ENCODE measurements at places on chromosomes 2 and 18.

GRCh38 chr2:24909555-24910177 lies 10.4 kb downstream of the ADCY3 start:
- DNase-seq, result no peak

DNA sequence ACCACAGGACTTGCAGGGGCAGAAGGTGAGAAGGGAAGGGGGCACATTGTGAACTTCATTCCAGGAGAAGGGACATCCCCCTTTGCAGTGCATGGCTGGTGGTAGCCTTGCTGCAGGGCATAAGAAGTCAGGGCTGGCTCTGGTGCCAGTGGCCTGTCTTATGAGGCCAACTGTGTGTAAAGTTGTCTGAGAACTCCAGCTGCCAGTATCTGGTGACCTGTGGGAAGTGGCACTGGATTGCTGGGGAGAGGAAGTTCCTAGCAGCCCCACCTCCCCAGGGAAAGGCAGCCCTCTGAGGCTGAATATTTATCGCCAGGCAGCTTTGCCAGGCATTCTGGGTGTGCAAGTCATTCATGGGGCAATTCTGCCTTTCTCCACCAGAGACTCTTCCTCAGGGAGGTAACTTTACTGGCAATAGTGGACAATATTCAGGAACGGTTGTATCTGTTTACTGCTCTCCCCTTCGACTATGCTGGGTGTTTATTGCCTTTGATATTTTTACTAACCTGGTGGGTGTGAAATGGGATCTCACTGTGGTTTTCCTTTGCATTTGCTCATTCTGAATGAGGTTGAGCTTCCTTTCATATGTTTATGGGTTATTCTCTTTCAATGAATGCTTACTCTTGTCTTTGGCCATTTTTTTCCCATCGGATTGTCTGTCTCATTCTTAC lies 12.3 kb downstream of the TRPM8 start:
- no peak for DNase-seq

GRCh38 chr2:18855027-18855426 lies 265.7 kb upstream of the NT5C1B start:
- no peak for DNase-seq

DNA sequence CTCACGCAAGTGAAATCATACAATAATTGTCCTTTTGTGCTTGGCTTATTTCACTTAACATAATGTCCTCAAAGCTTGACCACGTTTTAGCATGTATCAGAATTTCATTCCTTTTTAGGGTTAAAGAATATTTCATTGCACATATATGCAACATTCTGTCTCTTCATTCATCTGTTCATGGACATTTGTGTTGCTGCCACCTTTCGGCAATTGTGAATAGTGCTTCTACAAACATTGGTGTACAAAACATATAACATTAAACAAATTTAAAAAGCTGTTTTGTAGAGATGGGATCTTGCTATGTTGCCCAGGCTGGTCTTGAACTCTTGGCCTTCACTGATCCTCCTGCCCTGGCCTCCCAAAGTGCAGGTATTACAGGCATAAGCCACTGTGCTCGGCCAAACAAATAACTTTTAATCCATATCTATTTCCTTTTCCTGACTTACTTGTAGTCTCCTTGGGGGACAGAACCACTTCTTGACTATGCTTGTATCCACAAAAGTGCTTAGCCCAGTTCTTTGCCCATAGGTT lies 209.3 kb downstream of the SLC4A3 start:
- no peak for DNase-seq

DNA sequence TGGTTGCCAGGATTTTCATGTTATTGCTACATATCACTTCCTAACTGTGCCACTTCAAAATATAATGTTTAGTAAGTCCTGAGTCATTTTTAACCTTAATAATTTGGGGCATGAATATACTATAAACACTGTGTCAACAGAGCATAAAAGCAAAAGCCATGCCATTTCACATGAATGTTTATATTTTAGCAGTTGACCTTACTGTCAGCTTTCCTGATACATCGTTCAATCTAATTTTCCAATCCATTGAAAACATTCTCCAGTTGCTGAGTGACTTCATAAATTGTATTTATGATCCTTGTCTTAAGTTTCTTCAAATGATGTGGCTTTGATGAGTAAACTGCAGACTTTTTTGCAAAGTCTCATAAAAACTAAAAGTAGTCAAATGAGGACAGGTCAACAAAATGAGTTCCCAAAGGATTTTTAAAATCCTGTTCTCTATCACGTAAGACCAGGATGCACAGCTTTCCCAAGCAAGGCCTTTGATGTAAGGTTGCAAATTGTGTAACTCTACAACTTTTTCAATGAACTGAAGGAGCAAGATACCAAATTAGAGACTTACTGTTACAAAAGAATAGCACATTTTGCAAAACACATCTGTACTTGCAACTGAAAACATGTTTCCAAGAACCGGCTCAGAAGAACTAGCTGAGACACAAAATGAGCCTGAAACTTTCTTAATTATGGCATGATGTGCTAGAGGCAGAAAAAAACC lies 117.7 kb downstream of the SATB2 start:
- no peak for DNase-seq

- peak; percentile 94 for DNase-seq
Measured at GRCh38 chr18:58785171-58785805, 79.4 kb upstream of the ZNF532 start.

- no peak for DNase-seq
Measured at GRCh38 chr18:67733088-67733487, 216.6 kb upstream of the DSEL start.

- DNase-seq, result no peak
Measured at GRCh38 chr18:69874058-69874457, 73.6 kb downstream of the CD226 start.

DNA sequence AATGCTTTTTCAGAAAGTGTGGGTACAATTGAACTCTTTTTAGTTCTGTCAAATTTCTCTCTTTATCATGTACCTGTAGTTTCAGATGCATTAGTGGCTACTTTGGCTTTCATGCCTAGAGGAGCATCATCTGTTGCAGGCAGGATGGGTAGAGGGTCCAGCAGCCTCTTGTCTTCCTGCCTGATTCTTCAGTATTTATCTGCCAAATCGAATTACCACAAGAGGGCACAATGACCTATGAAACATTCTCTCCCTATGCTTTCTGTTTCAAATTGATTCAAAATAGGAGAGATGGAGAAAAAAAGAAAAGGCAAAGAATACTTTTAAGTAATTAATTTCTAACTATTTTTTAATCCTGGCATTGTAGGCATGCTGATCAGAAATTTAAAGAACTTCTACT lies 477.2 kb downstream of the TRIB2 start:
- DNase-seq, result no peak

DNA sequence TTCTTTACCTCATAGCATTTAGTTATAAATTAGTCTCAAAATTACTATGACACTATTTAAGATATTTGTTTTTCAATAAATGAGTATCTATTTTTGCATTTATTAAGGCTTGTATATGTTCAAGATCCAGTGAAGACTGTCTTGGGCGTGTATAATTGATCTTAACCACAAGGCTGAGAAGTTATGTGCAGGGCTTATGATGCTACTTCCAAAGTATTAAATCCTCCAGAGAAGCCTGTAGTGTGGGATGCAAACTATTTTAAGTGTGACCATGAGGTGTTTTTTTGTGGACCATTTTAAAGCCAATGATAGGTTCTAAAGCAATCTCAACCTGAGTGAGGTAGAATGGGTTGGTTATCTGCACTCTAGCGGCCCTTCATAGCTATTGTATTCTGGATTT lies 219.9 kb downstream of the ZNF407 start:
- no peak for DNase-seq

GRCh38 chr2:150138587-150138986 lies 348.9 kb downstream of the RND3 start:
- no peak for DNase-seq

DNA sequence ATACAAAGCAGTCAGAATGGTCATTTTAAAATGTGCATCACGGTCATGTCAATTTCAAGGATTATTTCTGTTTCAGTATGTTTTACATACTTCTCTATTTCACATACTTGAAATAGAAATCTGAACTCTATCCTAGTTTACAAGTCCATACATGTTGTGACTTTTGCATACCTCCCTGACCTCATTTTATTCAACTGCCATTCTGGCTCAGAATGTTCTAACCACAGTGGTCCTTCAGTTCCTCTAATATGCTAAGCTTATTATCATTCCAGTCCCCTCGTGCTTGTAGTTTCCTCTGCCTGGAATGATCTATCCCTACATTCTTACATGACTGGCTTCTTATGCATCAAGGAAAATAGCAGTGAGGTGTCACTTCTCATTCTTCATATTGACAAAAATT lies 295.6 kb downstream of the KIAA1328 start:
- DNase-seq, result no peak

DNA sequence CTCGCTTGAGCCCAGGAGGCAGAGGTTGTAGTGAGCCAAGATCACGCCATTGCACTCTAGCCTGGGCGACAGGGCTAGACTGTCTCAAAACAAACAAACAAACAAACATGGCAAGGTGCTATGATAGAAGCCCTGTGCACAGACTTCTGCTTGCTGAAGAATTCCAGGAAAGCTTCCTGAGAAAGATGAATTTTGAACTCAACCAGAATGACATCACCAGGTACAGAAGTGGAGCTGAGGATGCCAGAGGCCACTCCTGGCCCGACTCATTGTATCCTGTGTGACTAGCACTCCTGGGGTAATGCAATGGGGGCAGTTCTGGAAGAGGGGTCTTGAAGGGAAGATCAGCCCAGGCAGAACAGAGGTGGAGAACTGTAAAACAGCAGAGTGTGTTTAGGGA lies 22.0 kb upstream of the PNPT1 start:
- DNase-seq, result no peak

- DNase-seq, result no peak
Measured at GRCh38 chr2:59181347-59181746, 940.2 kb upstream of the FANCL start.

- DNase-seq, result no peak
Measured at GRCh38 chr2:204250692-204251091, 294.6 kb upstream of the PARD3B start.

- no peak for DNase-seq
Measured at GRCh38 chr2:119421304-119421703, 10.3 kb upstream of the TMEM37 start.

GRCh38 chr2:165281387-165281786 lies 42.2 kb downstream of the SCN2A start:
- no peak for DNase-seq

DNA sequence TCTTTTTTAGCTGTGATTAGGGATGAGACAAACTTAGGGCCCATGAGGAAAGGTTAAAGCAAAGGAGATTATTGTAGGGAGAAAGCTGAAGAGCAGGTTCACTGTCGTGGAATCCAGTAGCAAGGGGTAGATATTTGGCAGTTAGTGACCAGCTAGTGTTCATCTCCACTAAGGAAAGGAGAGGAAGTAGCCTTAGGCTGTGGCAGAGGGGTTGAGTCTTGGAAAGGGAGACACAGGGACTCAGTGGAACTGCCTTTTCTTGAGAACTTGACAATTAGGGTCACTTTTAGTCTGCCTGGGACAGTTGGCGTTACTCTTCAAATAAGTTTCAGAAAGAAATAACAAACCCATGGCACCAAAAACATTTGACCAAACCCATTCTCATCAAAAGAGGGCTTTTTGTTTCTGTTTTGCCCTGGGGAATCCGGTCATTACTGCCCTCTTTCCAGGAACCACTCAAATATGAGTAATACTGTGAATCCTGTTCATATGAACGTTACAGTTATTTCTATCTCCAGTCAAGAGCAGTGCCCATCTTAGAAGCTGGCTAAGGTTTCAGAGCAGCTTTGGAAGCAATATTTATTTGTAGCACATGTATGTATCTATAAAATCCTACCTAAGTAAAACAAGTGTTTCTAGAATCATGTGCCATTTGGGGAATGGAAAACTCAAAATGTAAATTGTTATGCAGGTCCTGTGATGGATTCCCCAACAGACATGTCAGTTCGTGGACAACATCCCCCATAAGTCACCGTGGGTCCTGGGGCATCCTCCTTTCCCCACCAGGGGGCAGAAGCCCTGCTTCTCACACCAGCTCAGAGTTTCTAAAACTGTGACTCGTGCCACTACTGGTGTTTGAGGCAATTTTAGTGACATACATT lies 77.3 kb upstream of the PHLPP1 start:
- no peak for DNase-seq

DNA sequence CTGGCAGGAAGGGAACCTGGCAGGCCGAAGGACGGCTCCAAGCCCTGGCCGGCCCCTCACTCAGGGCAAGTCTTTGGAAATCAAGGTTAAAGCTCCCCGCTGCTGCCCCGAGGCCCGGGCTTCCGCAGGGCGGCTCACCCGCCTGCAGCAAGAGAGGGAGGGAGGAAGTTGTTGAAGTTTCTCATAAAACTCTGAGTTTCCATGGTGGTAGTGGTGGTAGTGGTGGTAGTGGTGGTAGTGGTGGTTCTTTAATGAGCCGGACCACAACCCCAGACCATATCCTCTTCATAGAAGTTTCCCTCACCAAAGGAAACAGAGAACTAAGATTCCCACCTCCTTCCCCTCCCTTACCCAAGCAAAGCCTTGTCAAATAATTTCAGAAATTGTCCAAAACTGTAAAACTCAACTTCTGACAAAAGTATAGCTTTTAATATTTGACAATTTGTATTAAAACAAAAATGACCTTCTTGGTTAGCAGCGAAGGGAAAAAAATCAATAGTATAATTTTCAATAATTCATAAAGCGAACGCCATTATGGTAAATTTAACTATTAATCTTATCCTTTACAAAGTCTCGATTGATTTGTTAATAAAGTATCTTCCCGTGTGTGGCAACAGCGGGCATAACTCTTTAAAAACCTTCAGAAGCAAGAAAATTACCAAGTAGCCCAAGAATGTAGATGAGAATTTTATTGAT lies 1.5 kb upstream of the HOXD10 start:
- DNase-seq, result no peak

GRCh38 chr2:38164881-38165280 lies 88.9 kb upstream of the CYP1B1 start:
- no peak for DNase-seq

DNA sequence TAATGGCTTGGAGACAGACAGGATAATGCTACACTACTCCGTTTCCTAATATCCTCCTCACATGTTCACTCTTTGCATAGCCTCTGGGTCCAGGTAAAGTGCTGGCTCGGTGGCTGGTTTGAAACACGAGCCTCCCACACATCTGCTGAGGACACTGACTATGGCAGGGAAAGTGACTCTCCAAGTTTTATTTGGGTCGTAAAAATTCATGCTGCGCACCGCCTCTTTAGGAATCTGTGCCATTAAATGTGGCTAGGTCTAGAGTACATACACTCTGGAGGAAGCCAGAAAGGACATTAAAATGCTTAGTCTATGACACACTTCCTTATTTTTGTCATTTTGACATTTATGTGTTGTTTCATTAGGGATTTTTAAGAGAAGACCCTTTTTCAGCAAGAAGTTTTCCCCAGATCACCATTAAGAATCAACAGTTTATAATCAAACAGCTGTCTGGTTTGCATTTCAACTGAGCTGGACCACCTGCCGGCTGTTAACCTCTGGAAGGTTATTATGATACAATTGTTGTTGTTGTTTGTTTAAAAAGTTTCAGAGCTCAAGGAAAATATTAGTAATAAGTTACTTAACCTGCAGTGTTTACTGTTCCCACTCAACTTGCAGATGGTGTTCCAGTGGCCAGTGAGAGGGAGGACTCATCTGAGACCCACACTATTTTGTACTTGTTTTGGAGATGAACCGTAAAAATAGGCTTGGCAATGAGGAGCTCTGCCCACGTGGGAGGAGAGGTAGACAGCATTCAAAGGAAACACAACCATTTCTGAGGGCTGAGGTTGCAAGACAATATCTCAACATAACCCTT lies 443.3 kb upstream of the MEIS1 start:
- no peak for DNase-seq

- DNase-seq, result no peak
Measured at GRCh38 chr2:224666951-224667553, 49.1 kb downstream of the CCDC195 start.
